Activated effector memory CD4-positive, alpha-beta T cell treated with Interleukin-2 at 50 U/mL for 16 hours (primary cell): ENCODE measurements at places on chromosomes 11 and 22.

DNA sequence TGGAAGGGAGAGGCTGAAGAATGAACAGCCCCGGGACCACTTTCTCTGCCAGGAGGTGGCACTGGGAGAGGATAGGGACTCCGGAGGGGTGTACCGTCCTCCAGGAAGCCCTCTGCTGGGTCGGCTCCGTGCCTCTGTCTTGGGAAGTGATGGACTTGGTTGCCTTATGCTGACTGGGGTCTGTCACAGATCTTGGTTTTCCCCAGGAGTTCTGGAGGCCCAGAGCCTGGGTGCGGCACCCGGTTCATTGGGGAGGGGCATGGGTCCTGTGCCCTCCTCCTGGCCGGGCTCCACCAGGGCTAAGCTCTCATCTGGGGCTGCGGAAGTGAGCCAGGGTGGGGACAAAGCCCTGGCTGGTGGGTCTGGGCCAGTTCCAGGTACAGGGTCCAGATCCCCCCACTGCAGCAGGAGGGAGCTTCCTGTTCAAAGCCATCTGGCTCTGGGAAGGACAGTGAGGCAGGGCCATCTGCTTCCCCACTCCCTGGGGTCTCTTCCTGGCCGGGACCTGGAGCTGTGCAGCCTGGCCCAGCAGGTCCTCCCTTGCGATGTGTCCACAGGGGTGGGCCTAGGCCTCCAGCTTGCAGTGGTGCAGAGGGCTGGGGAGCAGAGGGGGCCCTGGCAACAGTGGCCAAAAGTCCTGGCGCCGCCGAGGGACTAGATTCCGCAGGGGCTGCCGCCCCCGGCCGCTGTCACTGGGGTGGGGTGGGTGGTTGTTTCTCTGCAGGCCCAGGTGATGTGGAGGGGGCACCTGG, 1.1 kb upstream of the AP2A2 start:
- no peak for DNase-seq

DNA sequence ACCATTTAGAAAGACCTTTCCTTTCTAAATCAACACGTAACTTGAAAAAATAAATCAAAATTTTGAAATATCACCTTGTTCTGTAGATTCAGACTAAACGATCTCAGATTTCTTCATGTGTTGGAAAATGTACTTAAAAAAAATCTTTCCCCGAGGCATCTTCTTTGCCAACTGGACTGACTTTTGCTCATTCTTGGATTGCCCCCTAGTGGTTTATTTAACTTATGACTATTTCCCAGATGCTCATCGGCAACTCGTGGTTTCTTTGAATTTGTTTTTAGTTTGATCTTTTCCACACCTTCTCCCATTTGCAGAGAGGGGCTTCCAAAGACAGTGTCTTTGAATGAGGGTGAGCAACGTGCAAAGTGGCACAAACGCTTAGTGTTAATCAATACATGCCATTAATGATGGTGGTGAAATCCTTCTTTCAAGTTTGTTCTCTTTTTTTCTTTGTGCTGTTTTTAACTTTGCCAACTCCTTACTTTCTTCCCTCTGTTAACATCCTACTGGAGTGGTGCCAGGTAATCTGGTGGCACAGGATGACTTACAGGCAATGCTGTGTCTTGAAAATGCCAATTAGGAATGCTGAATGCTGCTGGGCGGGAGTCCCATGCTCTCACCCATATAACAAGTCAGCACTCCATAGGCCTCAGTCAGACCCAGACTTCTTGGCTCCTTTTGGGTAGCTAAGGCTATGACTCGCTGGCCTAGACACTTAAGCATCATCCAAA, 18.3 kb downstream of the PRSS23 start:
- no peak for DNase-seq

GRCh38 chr11:71248251-71248570, 4.2 kb downstream of the SHANK2 start:
- no peak for DNase-seq

GRCh38 chr11:92827132-92827531, 142.3 kb upstream of the MTNR1B start:
- no peak for DNase-seq

DNA sequence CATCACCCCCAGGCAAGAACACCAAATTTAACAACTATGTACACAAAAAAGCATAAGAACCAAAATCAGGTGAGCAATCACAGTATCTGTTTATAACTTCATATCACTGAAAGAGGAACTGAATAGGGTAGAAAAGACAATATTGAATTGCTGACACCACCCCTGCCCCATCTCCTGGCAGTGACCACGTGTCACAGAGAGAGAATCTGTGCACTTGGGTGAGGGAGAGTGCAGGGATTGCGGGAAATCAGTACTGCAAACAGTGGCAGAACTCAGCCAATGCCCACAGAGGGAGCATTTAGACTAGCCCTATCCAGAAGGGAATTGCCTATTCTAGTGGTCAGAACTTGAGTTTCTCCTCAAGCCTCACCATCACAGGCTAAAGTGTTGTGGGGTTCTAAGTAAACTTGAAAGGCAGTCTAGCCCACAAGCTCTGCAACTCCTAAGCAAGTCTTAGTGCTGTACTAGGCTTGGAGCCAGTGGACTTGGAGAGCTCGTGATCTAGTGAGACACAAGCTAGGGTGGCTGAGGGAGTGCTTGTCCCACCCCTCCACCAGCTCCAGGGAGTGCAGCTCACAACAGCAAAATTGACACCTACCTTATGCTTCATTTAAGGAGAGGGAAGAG, 82.8 kb upstream of the PTH start:
- no peak for DNase-seq

- DNase-seq = no peak
Observed at GRCh38 chr11:119902656-119903231, 173.7 kb upstream of the NECTIN1 start.

DNA sequence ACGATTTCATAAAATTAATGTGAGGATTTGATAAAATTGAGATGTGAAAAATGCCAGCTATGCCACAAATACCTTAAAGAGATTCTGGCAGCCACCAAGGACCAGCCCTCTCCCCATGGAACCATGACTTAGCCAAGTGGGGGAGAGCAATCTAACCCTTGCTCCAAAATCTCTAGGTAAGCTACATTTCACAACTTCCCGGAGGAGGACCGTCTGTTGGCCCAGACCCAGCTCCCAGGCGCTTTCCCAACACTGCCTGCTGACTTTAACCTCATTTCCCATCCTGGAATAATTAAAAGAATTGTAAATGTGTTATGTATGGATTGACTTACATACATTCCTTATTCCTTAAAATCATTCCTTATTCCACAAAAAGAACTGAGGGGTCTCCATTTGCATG, 47.5 kb upstream of the TENM4 start:
- no peak for DNase-seq

DNA sequence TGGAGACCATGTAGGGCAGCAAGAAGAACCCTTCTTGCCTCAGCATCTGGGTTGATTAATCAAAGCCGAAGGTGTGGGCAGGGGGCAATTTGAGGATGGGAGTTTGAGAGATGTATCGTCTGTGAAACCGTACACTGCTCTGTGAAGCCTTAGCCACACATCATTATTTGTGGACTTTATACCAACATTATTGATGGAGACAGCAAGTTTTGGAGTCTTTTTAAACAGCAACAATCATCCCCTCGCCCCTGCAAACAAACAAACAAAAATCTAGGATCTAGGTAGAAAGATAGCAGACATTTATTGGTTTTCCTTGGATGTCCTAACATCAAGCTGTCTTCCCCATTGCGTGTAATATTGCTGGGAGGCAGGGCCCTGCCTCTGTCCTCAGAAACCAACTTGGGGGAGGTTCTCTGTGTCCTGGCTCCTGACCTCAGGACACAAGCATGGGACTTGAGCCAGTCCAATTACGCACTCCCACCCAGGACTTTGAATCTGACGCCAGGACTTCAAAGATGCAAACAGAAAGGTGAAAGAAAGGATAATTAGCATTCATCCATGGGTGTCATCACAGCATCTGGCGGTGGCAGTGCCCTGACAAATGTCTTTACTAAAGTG, 61.6 kb upstream of the PLET1 start:
- no peak for DNase-seq

- no peak for DNase-seq
Observed at GRCh38 chr22:28442711-28443525, 236.7 kb downstream of the TTC28 start.

GRCh38 chr11:61279934-61280659, 15.0 kb downstream of the VWCE start:
- DNase-seq = no peak

DNA sequence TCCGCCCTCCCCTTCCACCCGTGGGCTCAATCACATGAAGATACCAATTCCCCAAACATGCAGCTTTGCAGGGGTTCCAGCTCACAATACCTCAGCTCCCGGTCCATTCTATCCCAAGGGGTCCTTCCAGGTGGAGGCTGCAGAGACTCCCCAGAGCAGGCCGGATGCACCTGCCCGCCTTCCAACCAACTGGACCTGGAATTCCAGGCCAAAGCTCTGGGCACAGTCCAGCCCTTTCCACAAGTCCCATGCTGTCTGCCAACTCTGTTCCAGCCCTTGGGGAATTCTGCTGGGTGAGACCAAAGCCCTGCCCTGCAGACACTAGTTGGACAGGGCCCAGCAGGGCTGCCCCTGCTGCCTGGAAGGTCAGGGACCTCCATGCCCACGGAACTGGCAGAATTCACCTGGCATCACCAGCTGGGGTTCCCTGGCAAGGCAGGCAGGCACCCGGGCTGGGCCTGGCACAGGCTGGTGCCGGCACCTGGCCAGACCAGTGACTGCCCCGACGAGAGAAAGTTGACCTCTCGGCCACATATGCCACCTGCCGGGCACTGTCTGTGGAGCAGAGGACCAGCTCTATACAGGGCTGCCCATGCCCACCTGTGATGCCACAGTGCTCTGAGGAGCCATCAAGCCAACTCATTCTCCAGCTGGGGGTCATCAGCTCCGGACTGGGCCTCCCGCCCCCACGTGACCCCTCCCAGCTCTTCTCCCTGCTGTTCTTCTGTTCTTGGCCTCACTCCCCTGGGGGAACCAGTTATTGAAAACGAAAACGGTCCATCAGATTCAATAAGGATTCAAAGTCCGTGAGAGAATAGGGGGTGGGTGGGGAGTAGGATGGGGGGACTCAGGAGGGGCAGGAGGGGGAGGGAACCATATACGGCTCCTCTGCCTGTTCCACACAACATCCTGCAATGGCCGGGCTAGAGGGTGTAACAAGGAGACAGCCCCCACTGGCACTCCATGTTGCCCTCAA, 4.7 kb downstream of the SYT7 start:
- DNase-seq = no peak

GRCh38 chr22:17087498-17088131, 2.8 kb downstream of the IL17RA start:
- DNase-seq = peak; percentile 15

GRCh38 chr11:67525275-67525976, 2.2 kb upstream of the CABP2 start:
- DNase-seq = no peak

DNA sequence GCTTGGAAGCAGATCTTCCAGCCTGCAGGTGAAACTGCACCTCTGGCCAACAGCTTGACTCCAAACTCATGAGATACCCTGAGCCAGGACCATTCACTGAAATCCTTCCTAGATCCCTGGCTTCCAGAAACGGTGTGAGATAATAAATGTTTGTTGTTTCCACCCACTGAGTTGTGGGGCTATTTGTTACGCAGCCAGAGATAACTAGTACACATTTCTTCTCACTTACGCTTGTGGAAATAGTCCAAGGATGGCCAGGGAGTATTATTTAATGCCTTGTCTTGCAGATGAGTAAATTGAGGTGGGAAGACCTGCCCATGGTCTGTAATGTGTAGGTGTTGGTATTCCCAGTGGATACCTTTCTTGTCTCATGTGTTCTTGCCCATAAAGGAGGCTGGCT, 76.0 kb upstream of the CRYBB3 start:
- no peak for DNase-seq

- DNase-seq = no peak
Observed at GRCh38 chr11:1908618-1909017, 10.9 kb upstream of the TNNT3 start.

DNA sequence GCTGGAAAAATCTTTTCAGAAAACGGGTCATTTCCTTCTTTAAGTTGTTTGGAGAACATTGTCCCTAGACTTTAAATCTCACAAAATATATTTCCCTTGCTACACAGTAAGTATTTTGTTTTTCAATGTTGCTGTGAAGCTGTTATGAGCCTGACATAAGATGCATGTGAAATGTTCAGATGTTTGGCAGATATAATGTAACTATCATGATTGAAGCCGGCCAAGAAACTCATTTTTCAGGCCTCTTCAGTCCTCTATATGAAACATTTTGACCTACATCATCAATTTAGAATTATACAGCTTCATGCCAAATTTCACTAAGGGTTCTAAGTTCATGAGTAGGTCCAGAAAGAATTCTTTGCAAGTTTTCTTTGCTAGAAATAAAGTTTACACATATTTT, 133.8 kb downstream of the JRKL start:
- DNase-seq = no peak

DNA sequence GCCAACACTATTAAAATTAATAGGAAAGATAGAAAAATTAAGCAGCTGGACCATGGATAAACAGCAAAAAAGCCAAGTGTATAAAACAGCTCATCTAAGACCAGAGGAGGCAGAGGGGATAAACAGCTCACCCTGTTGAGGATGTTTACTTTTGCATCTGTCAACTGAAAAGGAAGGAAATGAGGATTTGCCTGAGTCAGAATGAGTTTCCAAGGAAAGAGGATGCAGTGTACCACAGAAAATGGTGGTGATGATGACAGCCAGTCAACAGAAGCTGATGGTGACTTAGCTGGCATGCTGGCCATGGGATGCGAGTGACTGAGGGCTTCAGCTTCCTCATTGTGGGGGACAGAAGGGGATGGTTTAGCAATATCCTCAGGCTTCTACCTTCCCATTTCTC, 183.5 kb downstream of the KIRREL3 start:
- no peak for DNase-seq

- DNase-seq = no peak
Observed at GRCh38 chr11:116114198-116114651, 610.0 kb upstream of the CADM1 start.

DNA sequence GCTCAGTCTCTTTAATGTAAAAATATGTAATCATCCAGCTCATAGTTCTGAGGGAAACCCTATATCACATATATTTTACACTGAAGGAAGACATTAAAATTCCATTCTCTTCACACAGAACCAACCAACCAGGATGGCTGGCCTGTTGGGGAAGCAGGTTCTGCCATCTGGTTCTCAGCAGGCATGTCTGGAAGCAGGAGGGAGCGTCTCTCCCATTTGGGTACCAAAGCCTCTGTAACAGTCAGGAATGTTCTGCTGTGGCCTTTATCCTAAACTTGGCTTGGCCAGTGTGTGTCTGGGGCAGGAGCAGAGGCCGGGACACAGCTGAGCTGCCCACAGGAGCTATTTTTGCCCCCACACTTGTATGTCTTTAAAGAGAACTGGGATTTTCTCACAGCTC, 29.2 kb downstream of the SGSM3 start:
- no peak for DNase-seq

DNA sequence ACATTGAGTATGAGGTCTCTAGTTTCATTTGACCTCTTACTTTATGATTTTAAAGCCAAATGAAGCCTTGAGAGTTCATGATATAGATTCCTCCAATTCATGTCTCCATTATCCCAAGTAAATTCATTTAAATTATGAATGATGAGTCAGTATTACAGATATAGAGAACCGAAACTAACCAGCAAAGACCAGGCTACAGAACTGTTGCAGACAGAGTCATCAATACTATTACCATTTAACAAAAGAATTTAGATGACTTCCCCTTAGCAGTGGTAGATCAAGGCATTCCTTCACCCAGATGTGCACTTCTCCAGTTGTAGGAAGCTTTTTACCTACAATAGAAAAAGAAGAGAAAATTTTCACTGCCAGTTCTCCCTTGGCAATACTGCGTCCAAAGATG, 11.8 kb upstream of the CCDC89 start:
- no peak for DNase-seq

- DNase-seq = no peak
Observed at GRCh38 chr11:45176996-45177395, 30.6 kb downstream of the PRDM11 start.
